ENCODE measurements at places on chromosomes 12 and 14. TPM values are rescaled to one million over a fixed set of nuclear protein-coding genes. Genes with fewer than 3 reads are reported as not detected.

- DNase-seq, result peak; percentile 49
Measured at GRCh38 chr12:54229624-54230212, 40.9 kb upstream of the SMUG1 start.

The TMEM263 gene
- 30.7 TPM for total RNA-seq

- no peak for DNase-seq
Measured at GRCh38 chr12:293199-293598, 30.6 kb upstream of the SLC6A13 start.

DNA sequence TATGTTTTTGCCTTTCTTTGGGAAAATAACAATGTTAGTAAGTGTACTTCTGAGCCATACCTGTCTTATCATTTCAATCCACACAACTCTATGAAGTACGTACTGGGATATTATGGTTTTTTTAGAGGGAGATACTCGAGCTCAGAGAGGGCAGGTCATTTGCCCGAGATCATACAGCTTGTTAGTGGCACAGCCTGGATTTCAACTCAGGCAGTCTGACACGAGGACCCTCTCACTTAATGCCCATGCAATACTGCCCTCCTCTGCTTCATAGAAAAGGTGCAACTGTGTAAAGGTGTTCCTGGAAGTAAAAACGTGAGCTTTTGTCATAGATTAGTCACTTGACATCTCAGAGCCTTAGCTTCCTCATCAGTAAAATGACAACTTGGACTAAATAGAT, 128.0 kb downstream of the NDUFA12 start:
- DNase-seq, result no peak

DNA sequence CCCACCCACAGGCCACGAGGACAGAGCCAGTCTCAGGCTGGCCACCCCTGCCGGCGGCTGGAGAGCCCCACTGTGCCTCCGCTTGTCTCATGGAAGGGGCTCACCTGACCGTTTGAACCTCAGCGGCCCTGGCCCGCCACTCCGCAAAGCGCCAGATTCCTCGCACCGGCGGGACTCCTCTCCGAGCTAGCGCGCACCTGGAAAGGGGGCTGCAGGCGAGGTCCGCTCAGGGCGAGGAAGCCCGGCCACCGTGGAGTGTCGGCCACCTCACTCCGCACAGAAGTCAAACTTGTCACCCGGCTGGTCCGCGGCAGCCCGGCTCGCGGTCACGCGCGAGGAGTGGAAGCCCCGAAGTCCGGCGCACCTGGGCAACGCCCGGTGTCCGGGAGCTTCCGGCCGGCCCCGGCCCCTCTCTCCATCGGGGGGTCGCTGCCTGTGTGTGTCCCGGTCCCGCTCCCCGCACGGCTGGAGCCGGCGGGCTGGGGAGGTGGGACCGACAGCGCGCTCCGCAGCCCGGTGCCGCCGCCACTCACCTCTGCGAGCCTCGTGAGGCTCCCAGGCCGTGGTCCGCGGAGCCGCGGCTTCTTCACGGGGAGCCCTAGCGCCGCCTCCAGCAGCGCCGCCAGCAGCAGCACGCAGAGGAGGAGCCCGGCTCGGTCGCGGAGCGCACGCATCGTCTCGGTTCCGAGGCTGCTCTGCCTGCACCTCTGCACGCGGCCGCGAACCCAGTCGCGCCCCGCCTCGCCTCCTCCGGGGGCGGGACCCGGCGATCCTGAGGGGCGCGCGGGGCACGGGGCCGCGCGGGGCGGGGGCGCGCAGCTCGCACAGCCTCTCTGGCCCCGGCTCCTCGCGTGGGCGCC, at the start of gene ISM2:
Gene ISM2, minus strand, starts transcription at position 697 of the 860 bp plus-strand sequence. Its CDS starts 23 bp downstream, at position 674.
- DNase-seq, result no peak

The IL23A gene
- 0.49 TPM for total RNA-seq

The CD27 gene
- total RNA-seq, result 2.6 TPM

DNA sequence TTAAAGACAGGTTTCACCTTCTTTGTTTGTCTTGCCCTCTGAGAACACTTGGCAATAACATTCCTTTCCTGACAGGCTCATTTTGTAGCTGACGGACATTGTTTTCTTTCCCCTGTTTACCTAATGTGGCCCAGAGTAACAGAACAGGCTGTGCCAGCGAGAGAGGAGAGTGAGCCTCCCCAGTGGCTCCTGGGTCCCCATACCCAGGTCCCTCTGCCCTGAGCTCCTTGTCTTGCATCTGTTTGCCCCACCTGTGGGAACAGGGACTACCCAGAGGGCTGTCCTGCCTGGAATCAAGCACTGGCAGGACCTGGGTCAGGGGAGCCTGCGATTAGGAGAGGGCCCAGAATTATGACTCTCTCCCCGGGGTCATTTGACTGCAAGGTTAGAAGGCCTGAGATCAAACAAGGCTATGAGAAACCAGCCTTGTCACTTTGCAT, 222.9 kb downstream of the ZFP36L1 start:
- no peak for DNase-seq

DNA sequence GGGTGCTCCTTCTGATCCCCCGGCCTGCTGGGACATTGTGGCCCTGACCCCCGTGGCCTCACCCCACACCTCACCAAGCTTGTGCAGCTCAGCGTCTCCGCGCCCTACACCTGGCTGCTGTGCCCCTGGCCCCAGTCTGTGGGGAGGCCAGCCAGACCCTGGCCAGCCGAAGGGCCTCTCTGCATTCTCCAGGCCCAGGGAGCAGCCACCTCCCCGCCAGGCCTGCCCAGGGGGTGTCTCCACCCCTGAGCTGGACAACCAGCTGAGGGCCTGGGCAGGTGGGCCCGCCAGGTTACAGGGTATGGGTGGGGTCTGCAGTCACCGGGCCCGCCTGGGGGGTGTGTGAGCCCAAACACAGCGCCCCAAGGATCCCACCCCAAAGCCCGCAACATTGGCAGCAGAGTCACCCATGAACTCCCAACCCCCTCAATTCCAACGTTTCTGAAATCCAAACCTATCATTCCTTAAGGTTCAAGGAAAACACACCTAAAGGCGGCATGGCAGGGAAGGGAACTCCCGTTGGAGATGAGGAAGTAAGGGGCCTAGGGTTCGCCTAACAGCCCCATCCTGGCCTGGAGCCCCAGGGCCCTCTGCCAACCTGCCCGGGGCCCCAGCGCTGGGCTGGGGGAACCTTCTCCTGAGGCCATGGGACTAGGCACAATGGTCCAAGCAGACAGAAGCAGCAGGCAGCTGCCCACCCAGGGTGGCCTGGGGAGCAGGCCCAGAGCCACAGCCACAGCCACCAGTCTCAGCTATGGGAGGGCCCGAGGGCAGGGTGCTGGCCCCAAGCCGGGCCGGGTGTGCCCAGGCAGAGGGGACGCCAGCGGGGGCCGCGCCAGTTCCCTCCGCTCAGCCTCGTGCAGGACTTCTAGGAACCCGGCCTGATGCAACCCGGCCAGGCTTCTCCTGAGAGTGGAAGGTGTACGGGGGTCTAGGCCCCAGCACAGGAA, 8.5 kb downstream of the AKT1 start:
- no peak for DNase-seq

- no peak for DNase-seq
Measured at GRCh38 chr12:121423682-121424623, 24.0 kb downstream of the RNF34 start.

The TAMALIN gene
- 50.7 TPM for total RNA-seq

DNA sequence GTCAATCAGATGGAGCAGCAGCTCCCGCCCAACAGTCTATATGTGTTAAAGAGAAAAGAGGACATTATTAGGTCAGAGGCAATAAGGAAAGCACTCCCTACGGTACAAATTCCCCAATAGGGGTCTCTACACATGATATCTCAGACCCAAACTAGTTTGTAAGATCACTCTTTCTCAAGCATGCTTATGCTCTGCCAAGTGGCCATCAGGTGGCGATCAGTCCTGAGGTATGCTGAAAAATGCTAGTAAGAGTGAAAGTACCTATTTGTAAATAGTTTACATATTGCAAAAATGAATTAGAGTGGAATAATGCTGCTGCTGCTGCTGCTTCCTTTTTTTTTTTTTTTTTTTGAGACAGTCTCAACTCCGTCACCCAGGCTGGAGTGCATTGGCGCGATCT, 61.0 kb downstream of the CPM start:
- DNase-seq, result no peak

DNA sequence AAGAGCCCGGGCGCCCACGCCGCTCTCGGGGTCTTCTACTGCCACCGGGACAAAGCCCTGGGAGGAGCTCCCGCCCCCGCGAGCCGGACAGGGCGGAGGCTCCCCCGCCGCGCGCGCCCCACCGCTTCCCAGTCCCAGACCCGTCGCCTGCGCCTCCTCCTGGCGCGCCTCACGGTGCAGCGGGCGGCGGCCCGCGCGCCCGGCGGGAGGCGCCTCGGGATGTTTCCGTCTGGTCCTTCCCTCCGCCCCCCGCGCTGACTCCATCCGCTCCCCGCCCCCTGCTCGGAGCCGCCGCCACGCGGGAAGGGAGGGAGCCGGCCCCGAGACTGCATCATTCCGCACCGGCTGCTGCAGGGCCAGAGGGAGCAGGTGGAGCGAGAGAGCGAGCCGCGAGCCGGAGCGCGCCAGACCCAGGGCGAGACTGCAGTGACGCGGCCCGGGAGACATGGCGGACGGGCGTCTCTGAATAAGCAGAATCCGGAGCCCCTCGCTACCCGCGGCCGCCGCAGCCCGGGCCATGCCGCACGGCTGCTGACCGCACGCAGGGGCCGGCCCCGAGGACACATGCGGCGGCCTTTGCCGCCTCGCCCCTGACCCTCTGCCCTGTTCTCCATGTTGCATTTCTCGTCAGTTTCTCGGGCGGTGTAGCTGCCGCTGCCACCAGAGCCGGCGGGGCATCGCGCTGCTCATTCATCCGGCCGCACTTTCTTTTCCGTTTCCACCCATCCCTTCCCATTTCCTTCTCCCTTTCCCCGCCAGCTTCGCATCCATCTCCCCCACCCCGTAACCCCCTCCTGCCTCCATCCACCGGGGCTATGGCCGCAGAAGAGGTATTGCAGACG, at the start of gene BICD1:
Gene BICD1, plus strand, starts transcription at position 331 of the 842 bp plus-strand sequence. Its CDS starts 485 bp downstream, at position 816.
- peak; percentile 89 for DNase-seq

GRCh38 chr12:56461235-56462159, 6.9 kb upstream of the SPRYD4 start:
- no peak for DNase-seq

DNA sequence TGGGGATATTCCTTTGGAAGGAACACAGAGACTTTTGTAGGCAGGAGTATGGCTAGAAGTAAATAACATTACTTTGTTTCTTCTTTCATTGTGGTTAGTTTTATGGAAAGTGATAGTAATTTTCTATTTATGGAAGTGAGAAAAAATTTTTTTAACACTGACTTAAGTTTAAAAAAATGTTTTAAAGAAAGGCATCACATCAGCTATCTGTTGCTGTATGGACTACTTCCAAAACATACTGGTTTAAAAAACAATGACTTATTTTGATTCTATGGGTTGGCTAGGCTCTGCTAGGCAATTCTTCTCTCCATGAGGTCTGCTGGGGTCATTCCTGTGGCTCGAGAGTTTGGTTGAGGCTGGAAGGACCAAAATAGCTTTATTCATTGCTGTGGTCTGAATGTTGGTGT, 31.7 kb upstream of the SLC38A2 start:
- DNase-seq, result no peak

GRCh38 chr14:53796734-53797133, 159.9 kb downstream of the BMP4 start:
- no peak for DNase-seq

The TESPA1 gene
- 1.3 TPM for total RNA-seq

DNA sequence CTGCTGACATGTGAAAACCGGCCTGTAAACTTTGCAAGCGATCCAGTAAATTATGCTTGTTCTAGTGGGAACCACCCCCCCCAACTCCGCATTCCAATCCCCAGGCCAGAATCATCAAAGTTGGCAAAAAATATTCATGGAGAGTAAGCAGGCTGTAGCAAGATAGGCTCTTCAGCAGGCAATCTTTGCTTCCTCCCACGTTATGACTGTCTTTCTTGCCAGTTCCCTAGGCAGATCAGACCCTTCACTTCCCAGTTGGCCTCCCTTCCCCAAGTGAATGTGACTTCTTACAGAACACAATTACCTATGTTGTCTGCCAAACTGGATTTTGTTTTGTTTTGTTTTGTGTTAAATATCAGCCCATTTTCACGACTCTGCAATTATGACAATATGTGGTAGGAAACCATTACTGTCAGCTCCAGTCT, 1.2 kb upstream of the PTGER2 start:
- no peak for DNase-seq

- no peak for DNase-seq
Measured at GRCh38 chr12:111412830-111413441, 7.2 kb downstream of the SH2B3 start.

The FOXG1 gene
- total RNA-seq, result not detected

- DNase-seq, result no peak
Measured at GRCh38 chr12:132454193-132454932, 35.6 kb upstream of the FBRSL1 start.

- DNase-seq, result no peak
Measured at GRCh38 chr12:93514853-93515252, 47.5 kb downstream of the MRPL42 start.

GRCh38 chr12:26987634-26988424, 26.4 kb downstream of the TM7SF3 start:
- no peak for DNase-seq

The CLEC2B gene
- total RNA-seq, result 8.7 TPM

The PLEKHG7 gene
- total RNA-seq, result 4.2 TPM

DNA sequence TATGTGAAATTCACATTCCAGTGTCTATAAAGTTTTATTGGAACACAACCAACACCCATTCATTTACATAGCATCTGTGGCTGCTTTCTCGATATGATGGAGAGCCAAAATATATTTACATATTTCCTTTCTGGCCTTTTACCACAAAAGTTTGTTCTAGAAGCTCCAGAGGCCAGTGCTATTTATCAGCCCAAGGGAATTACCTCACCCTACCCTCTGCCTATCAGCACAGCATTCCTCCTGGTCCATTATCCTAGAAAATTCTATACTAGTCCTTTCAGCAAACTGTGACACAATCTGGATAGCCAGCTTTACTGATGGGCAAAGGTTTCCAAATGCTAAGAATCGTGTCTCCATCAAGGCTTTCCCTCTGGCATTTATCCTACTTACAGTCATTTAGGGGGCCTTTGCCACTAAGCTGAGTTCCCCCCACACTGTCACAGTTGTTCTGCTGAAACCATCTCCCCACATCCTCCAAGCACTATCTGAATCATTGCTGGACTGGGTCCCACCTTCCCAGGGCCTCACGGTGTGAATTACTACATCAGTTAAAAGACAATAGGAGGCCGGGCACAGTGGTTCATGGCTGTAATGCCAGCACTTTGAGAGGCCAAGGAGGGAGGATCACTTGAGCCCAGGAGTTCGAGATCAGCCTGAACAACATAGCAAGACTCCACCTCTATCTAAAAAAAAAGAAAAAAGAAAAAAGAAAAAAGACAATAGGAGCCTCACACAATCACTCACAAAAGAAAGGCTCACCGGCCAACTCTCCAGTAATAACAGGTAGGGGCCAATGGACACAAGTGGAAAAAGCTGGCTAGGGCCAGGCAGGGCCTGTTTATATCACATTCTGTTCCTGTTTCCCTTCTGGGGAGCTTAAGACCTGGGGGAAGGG, 12.1 kb downstream of the SYNE3 start:
- no peak for DNase-seq

Measured in ureter (tissue), 1 donor.